Activated naive CD4-positive, alpha-beta T cell treated with anti-CD3 and anti-CD28 coated beads, Interleukin-2, amount 50 U/mL, for 16 hours (primary cell): ENCODE measurements at places on chromosomes 11 and 22.
A peak's percentile ranks its signal among the peaks of the same experiment; 100 is the strongest.

GRCh38 chr11:12137938-12138731, 27.7 kb downstream of the MICAL2 start:
- no peak for DNase-seq

- DNase-seq, result no peak
Observed at GRCh38 chr11:112540261-112540660, 279.6 kb upstream of the PLET1 start.

DNA sequence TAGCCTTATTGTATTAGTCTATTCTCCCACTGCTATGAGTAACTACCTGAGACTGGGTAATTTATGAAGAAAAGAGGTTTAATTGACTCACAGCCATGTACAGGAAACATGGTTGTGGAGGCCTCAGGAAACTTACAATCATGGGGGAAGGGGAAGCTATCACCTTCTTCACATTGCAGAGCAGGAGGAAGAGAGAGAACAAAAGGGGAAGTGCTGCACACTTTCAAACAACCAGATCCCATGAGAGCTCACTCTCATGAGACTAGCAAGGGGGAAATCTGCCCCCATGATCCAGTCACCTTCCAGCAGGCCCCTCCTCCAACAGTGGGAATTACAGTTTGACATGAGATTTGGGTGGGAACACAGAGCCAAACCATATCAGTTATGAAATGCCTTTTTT, 179.4 kb downstream of the ARHGAP42 start:
- no peak for DNase-seq

DNA sequence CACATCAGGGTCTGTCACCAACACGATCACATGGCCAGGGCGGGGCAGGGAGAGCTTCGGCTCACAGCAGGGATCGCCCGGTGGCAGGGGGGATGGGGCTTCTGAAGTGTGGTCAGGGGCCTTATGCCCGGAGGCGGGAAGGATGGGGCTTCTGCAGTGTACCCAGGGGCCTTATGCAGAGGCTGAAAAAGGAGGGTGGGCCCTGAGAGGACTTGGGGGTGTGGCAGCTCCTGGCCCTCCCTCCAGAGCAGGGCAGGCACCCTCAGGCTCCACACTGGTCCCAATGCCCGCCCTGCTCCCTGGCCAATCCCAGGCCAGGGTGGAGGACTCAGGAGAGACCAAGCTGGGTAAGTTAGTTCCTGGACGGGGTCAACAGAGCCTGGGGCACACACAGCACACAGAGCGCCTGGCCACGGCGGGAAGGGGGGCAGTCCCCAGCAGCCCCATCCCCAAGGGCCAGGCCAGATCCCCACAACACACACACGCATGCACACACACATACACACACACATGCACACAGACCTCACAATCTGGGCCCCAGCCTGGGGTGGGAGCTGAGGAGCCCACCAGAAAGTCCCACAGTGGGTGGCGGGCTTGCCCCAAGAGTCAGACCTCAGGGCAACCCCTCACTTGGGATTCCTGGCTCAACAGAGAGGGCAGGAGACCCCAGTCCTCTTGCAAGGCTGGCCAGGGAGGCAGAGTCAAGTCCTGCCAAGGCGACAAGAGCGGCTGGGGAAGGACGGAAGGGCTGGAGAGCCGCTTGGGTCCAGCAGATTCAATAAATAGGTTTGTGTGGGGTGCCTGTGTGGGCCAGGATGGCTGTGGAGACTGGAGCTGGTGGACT, 1.1 kb upstream of the CEND1 start:
- DNase-seq, result no peak

- no peak for DNase-seq
Observed at GRCh38 chr11:44999068-44999467, 48.4 kb upstream of the TP53I11 start.

DNA sequence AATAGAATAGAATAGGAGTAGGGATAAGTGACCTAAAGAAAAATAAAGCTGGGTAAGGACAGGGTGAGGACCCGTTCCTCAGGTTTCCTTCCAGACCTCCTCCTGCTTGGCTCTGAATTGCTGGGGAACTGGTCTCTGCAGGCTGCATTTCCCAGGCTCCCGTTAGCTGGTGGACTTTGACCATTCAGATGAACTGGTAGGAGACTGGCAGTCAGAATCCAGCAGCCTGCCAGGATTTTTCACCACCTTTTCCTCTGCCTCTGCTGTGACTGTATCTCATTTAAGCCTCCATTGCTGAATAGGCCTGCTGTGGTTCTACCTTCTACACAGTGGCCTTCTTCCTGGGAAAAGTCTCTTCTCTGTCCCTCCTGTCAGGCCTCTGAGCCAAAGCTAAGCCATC, 24.6 kb upstream of the SMPD1 start:
- no peak for DNase-seq

DNA sequence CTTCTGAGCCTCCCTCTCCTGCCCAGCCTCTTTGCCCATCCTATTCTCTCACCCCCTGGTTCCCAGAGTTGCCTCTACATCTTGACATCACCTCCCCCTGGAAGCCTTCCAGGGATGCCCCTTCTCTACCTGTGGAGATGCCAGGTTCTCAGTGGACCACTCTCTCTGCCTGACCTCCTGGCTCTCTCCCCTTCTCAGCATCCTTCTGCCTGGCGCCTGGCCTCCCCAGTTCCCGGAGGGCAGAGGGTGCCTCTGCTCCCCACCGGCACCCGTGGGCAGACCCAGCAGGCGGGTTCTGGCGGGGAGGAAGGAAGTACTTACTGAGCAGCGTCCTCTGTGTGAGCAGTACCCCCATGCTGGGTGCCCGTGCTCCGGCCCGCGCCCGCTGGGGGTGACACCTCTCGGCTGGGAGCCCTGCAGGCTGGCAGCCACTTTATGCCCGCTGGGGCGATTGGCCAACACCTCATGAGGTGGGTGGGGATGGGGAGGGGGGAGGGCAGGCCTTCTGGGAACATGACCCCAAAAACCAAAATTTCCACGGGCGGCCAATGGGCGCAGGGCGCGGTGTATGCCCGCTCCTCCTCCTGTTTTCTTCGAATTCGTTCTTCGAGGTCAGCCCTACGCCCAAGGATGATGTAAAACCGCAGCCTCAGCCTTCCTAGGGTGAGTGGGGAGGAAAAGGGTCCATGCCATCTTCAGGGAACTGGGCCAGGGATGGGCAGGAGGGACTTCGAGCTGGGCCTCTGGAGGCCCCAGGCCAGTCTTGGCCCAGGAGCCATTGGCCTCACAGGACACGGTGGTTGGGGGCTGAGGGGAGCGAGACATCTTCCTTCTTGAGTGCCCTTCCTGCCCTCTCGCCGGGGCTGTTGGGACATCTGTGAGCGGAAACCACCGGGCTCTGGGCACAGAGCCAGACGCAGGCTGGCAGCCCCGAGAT, at the start of gene OSM:
OSM (minus strand) TSS at position 407 of the 937 bp plus-strand sequence; CDS start at position 355, 52 bp downstream.
- peak; percentile 61 for DNase-seq

GRCh38 chr11:1335811-1336761, 26.7 kb upstream of the TOLLIP start:
- peak; percentile 57 for DNase-seq

DNA sequence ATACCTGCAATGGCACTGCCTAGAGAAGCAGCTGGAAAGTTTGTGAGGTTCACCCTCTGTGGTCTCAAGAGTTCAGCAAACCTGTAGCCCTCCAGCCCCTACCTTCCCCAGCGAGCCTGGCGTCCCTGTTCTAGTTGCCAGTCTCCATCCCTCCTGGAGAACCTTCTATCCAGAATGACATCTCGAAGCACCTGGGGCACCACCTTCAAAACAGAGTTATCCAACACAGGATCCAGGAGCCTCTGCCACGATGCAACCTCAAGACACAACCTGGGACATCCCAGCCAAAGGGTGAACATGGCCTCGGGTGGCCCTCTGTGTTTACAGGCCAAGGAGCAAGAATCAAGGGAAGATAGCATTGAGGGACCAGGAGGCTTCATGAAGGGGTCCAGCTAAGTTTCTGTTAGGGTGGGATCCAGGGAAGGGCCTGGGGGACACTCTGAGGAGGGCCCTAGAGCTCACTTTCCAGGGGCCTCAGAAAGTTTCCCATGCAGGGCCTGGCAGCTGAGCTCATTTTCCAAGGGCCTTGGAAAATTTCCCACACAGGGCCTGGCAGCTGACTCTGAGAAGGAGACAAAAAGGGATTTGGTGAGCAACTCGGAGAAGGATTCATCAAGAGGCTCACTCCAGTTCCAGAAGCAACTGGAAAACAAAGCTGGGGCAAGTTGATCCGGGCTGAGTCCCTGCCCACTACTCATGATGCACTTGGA, 36.9 kb upstream of the SYT13 start:
- DNase-seq, result no peak

DNA sequence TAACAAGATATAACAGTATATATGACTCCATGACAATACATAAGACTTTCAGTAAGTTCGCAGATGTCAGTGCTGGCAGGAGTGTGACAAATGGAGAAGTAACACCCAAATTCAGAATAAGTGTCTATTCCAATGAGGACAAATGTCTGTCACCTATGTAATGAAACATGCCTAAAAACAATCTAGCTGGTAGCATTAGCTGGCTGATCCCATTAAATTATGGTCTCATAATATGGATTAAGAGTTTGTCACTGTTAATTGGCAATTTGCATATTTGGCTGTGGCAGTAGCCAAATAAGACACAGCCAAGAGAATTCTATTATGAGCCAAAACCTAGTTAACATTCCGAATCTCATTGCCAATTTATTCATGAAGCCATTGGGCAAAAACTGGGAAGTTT, 30.2 kb upstream of the CAVIN3 start:
- DNase-seq, result no peak

DNA sequence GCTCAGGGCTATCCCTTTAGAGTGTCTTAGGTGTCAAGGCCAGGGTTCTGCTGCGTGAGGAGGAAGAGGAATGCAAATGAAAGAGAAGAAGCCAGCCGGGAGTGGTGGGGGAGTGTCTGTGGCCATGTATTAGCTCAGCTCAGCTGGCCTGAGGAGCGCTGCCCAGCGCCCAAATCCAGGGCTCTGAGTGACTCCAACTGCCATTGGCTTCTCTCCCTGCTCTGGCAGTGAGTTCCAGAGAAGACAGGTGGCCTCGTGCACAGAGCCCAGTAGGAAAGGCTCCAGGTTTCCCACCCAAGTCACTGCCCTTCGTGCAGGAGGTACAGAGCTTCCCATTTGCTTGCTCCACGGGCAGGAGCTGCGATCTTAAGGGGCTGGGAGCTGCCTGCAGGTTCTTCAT, 302.0 kb downstream of the KIRREL3 start:
- DNase-seq, result no peak

DNA sequence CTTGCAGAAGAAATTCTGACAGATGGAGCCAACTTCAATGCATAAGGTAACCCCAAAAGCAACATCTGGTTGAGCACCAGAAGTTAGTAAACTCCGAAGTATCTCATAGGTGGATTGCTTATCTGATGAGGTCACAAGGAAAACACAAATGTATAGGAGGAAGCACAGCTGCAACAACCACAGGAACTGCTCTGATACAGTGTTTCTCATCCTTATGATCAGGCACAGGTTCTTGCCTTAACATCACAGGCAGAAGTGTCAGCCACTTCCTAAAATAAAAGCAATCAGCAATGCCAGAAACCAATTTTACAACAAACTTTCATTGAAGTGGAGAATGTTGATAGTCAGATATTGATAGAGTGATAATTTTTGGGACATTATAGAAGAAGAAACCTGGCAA, 530.3 kb upstream of the FAT3 start:
- DNase-seq, result no peak

- no peak for DNase-seq
Observed at GRCh38 chr11:93902921-93903320, 52.5 kb upstream of the VSTM5 start.

GRCh38 chr11:92811341-92811740, 158.1 kb upstream of the MTNR1B start:
- DNase-seq, result no peak
